ENCODE measurements at places on chromosomes 7 and 10.

DNA sequence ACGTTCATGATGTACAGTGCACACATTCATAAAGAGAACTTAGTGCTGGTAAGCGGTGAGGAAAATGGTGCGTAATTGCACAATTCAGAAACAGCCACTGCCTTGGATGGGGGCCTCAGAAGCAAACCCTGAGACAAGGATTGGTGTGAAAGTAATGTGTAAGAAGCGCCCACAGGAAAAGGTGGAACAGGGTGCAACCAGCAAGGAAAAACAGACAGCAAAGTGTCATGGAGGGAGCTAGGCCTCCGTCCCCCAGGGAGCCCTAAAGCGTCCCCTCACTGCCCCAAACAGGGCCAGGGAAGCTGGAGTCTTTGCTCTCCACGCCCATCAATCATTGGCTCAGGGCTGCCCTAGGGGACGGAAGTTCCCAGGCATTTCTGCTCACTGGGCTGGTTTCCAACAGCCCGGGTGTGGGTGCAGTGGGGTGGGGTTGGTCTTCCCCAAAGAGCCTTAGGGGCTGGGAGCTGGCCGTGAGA, 9.6 kb upstream of the C10orf105 start:
- DNase-seq: no peak

GRCh38 chr10:79981450-79982361, 32.8 kb upstream of the SFTPD start:
- peak; percentile 59 for DNase-seq

DNA sequence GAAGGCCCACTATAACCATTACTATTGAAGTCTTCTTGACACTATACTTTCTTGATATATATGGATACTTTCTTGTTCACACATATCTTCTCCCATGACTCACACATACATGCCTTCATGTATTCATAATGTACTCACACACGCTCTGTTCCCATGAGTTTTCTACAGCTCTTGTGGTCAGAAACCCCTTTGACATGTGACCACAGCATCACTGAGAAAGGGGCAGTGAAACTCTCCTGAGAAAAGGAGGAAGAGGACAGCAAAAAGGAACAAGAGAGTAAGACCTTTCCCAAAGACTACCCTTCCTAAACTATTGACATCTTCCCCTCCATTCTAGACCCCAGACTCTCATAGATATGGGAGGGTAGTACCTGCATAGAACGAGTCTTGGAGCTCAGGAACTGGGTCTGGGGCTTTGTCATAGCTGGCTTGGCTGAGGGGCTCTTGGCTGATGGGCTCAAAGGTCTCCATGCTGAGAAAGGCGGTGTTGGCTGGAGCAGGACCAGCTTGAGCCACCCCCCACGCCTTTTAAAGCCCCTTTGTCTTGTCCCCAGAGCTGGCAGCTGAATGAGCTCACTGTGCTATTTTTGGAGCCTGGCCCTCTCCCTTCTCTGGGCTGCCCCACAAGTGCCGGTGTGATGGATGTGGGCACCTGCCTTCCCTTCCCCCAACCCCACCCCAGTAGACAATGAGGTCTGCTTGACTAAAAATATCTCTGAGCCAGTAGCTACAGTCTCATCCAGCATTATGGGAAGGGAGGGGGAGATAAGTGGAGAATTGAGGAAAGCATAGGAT, 5.1 kb downstream of the SYNPO2L start:
- DNase-seq: peak; percentile 17

DNA sequence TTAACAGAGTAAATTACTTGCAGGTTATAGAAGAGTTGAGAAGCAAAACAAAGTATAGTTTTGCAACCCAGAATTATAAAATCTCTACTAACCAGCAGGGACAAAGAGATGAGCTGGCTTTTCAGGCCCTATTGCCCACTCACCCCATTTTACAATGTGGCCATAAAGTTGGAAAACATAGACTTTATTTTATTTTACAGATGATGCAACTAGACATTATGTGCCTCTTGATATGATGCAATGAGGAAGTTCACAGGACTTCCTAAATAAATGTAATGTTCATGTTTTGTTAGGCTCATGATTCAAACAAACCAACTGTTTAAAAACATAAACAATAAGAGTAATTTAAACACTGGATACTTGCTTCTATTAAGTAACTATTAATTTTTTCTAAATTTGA, 141.1 kb upstream of the WNT16 start:
- no peak for DNase-seq

- no peak for DNase-seq
Observed at GRCh38 chr7:113784316-113784715, 134.5 kb downstream of the PPP1R3A start.

DNA sequence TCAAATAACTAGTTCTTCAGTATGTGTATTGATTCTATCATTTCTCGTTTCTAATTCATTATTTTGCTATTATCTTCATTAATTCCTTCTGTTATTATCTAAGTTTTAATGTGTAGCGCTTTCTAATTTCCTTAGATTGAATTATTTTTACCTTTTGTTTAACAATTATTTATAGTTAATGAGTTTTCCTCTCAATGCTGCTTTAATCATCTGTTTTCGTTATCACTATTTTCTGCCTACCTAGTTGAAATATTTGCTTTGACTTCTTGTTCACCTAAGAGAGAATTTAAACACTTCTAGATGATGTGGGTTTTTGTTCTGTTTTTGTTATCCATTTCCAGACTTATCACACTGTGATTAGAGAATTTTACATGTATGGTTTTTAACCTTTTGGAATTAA, 37.5 kb upstream of the MTPN start:
- DNase-seq: no peak

DNA sequence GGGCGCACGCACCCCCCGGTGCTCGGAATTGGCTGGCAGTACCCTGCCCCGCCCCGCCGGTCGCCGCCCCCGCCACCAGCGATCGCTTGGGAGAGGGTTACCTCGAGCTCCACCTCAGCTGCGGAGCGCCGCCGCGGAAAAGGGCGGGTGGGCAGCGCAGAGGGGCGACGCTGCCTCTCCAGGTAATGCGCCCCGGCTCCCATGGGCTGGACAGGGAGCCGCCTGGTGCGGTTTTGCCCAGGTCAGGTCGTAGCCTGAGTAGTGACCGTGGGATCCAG, 1.3 kb downstream of the PFKFB3 start:
- DNase-seq: no peak

DNA sequence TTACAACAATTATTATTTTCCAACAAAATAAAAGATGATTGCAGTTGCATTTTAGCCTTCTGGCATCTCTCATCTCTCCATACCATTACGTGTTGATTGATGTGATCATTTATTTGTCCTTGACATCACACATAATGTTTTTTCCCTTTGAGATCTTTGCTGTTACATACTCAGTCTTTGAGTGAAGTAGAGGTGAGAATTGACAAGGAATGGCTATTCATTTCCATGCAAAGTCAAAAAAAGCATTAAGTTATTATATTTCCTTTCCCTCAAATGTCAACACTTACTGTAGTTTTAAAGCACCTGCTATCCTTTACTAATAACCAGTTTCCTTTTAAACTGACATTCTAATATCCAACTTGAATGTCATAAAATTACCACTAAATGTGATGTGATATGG, 33.6 kb downstream of the DYNC1I1 start:
- DNase-seq: no peak

DNA sequence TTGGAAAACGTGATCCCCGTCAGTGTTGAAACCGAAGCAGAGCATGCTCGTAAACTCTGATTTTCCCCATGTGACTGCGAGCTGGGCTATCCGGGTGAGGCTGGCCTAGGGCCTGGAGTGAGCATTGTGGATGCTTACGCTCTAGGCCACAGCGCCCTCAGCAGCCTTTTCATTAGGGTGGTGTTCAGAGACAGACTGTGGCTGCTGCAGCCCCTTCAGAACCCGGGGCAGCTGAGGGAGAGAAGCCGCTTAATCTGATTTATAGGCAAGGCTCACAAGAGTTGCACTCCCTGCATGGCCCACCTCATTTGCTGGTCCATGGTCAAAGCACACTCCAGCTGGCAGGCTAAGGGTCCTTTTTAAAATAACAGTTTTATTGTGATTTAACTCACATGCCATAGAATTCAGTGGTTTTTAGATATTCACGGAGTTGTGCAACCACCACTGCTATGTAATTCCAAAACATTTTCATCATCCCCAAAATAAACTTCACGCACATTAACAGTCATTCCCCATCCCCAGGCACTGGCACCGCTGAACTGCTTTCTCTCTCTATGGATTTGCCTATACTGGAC, 72.5 kb downstream of the SYPL1 start:
- no peak for DNase-seq

DNA sequence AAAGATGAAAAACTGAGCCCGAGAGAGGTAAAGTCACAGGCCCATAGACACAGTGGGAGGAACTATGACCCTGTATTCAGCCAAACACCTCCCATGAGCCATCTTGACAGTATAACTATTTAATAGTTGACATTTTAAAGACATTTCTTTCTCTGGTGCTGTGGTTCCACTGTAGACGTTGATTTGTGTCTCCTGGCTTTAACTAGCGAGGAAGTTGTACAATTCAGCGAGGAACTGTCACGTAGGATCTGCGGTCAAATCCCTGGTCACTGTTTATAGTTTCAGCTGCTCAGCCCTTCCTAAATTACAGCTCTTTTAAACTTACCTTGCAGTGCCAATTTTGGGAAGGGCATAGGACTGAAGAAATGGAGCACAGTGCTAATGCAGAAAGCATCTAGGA, 7.1 kb upstream of the CELF2 start:
- no peak for DNase-seq

- no peak for DNase-seq
Observed at GRCh38 chr7:104366390-104366789, 38.0 kb downstream of the LHFPL3 start.

Data from anterior cingulate cortex (tissue), 58 donors.